Aorta (tissue), 5 donors: ENCODE measurements at places on chromosomes 5 and 9. TPM values are rescaled to one million over a fixed set of nuclear protein-coding genes. Genes with fewer than 3 reads are reported as not detected.
A peak's percentile ranks its signal among the peaks of the same experiment; 100 is the strongest.

GRCh38 chr5:138449501-138450239 lies 10.8 kb downstream of the REEP2 start:
- no peak overlapping the region for H3K27ac ChIP-seq
- H3K36me3 ChIP-seq = no peaks in the 10 kb centered on the region
- no peak overlapping the region for H3K4me3 ChIP-seq
- DNase-seq = peak; percentile 98
- H3K4me1 ChIP-seq = no peaks in the 10 kb centered on the region

DNA sequence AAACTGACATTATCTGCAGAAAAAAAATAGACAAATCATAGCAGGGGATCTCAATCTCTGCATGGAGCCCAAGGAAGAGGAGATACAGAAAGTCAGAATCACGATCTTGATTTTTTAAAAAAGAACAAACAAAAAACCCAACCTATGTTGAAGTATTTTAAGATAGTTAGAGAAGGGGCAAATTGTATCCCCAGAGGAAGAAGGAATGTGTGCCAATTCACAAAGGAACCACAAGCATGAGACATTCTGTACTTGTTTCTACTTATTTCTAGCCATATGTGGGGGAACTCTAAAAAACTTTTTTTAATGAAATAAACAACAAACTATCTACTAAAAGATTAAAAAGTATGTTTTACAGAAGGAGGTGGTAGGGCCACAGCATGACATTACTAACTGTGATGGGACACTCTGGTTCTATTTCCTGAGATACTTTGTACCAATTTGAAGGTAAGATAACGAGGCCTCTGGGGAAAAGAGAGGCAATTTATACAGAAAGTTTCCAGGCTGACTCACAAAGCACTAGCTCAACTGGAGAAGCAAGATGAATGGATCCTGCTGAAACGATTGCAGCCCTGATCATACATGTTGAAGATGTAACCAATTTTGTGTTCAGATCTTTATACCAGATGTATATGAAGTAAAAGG lies 22.5 kb downstream of the RANBP3L start:
- peak overlapping the region; percentile 54 for H3K4me3 ChIP-seq
- H3K4me1 ChIP-seq = peaks cover 11% of the 10 kb centered on the region
- H3K27me3 ChIP-seq = no peaks in the 10 kb centered on the region
- no peak overlapping the region for H3K27ac ChIP-seq
- no peak for DNase-seq

GRCh38 chr5:59792983-59793585 lies 100.4 kb downstream of the PDE4D start:
- H3K36me3 ChIP-seq = no peaks in the 10 kb centered on the region
- H3K4me3 ChIP-seq = no peak overlapping the region
- H3K27me3 ChIP-seq = no peaks in the 10 kb centered on the region
- H3K4me1 ChIP-seq = peaks cover 3% of the 10 kb centered on the region
- H3K27ac ChIP-seq = no peak overlapping the region

- H3K27ac ChIP-seq = no peak overlapping the region
- no peak for DNase-seq
- no peaks in the 10 kb centered on the region for H3K27me3 ChIP-seq
- no peaks in the 10 kb centered on the region for H3K36me3 ChIP-seq
- no peak overlapping the region for H3K4me3 ChIP-seq
- no peaks in the 10 kb centered on the region for H3K4me1 ChIP-seq
Observed at GRCh38 chr9:115162946-115163345, 45.0 kb upstream of the TNC start.

PAIP2 gene
- 77.6 TPM for total RNA-seq

TAF11L9 gene
- not detected for total RNA-seq

INSL4 gene
- not detected for total RNA-seq

PIP5KL1 gene
- total RNA-seq = 3.0 TPM
